ENCODE measurements at places on chromosomes 4 and X.

- DNase-seq = no peak
Observed at GRCh38 chr4:164639001-164639400, 114.9 kb upstream of the SMIM31 start.

GRCh38 chr4:110632506-110633357 lies 9.9 kb upstream of the PITX2 start:
- no peak for DNase-seq

GRCh38 chr4:140344621-140345020 lies 28.8 kb upstream of the SCOC start:
- DNase-seq = no peak

DNA sequence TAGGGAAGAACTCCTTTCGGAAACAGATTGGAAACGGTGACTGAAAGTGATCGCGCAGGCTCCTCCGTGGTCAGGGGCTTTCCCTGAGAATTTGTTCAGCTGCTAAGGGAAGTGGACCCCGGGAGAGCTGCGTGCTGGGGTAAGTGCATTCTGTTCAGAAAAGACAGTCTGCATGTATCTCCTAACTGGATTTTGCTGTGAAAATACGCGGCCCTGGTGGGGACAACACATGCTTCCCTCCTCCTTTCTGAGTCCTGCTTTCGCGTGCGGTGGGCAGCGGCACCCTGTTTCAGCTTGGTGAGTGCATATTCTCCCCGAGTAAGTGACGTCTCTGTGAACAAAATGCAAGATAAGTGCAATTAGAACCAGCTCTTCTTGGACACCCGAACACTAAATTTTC lies 195.6 kb downstream of the STIM2 start:
- no peak for DNase-seq

- DNase-seq = no peak
Observed at GRCh38 chr4:119587796-119588195, 40.8 kb downstream of the PDE5A start.

DNA sequence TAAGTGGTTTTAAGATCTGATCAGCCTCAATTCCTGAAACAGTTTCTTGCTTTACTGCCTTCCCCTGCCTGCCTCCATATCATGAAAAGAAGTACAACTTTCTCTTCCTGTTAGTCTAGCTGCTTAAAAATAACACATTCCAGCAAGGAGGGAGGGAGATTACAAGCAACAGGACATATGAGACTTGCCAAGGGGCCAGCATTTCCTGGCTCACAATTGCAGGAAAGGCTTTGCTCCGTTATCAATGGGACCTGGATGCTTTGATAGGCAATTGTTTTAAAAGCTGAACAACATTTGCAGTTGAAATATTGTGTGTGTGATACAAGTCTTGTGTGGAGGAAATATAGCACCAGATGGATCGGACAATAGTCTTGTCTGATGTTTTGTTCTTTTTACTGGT lies 425.0 kb downstream of the FAT4 start:
- DNase-seq = no peak

DNA sequence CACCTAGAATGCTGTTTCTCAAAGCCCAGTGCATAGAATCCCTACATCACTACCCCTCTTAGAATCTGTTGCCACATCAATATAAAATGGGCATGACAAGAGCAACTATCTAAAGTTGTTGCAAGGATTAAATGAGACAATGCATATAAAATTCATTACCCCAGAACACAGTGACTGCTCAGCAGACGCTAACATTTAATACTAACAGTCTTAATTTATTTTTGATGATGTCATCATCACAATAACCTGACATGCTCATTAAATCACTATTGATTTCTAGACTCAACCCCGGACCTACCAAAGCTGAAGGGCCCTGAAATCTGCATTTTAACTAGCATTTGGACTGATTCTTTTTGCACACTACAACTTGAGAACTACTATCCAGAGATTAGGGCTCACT lies 3.9 kb downstream of the ARSJ start:
- no peak for DNase-seq

- DNase-seq = no peak
Observed at GRCh38 chr4:109134921-109135320, 167.5 kb downstream of the COL25A1 start.

DNA sequence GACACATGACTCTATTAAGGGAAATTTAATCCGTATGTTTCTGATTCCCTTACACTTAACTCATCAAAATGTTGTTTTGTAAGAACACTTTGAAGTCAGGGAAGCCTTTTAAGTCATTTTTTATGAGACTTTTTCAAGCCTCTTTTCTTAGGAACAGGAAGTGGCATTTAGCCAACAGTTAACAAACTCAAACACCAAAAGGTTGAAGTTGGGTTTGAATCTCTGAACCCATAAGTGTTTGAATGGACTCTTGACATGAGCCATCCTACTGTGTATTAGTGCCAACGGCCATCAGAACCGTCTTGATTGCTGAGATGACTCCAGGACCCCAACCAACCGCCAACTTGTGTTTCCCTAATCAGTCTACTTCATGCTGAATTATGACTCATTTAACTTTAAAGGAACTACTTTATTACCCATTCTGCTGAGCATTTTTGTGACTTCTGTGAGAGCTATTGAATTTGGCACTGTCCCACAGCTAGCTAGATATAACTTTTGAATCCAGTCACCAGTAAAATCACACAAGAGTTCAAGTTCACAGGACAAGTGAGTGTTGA lies 209.1 kb upstream of the FAT1 start:
- DNase-seq = no peak

DNA sequence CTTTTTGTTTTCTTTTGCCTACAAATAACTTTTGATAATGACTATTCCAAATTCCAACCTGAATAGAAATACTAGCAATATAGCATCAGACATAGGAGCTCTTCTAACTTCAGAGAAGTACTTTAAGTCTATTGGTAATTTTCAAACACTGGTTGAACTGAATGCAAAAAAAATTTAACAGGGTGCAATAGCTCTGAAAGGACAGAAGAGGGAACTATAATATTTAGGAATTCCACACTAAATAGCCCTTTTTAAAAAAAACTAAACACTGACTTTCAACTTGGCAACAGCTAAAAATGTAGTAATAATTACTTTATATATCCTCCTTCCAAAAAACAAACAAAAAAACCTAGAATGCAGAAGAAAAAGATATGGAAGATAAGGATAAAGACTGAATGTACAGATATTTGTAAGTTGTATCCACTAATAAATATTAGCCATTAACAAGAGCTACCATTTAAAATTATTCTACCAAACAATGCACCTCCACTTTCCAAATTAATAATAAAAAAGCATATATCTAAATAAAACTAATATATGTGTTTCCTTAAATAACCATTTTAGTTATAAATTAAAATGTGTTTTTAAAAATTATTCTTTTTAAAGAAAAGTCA lies 81.4 kb downstream of the FBXW7 start:
- DNase-seq = no peak

DNA sequence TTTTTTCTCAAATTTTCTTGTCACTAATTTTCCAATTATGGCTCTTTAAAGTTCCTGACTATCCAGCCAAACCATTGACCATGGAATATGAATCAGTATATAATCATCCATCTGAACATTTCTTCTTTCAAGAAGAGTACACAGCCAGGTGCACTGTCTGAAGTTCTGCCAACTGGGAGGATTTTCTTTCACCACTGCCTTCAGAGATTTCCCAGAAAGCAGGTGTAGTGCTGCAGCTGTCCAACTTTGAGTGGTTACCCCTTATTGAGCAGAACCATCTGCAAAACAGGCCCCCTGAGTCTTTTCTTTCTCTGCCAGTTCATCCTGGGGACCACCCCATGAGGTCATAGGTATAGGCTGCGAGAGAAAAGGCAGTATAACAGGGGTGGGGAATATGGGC lies 1213.2 kb downstream of the RAPGEF2 start:
- no peak for DNase-seq

GRCh38 chr4:139241784-139242151 lies 38.3 kb downstream of the MGARP start:
- no peak for DNase-seq

DNA sequence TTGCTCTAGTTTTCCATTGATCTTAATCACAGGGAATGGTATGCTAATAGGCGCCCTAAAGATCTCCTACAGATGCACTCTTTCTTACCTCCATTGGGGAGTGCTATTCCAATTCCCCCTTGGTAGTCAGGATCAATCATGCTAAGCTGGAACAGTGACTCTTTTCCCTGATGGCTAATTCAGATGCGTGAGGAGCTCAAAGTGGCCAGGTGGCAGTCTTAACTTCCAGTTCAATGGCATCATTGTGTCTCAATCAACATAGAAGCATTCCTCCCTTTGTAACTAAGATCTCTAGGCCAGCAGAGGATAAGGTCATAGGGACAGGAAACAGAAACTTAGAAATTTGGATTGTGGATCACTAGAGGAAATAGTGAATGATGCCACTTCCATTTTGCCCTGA lies 216.8 kb downstream of the GRID2 start:
- no peak for DNase-seq

- no peak for DNase-seq
Observed at GRCh38 chr4:155207534-155208257, 740 bp upstream of the NPY2R start.

DNA sequence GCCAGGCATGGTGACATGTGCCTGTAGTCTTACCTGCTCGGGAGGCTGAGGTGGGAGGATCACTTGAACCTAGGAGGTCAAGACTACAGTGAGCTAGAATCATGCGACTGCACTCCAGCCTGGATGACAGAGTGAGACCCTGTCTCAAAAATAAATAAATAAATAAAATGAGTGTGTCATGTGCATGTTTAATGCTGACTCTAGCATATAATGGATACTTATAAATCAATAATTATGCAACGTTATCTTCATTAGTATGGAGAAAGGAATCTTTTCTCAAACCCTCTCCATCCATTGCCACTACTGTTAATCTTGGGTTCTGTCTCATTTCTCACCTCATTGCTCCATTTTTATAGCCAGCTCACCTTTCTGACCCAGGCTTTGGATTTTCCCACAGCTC lies 189.5 kb upstream of the RPL34 start:
- DNase-seq = no peak

DNA sequence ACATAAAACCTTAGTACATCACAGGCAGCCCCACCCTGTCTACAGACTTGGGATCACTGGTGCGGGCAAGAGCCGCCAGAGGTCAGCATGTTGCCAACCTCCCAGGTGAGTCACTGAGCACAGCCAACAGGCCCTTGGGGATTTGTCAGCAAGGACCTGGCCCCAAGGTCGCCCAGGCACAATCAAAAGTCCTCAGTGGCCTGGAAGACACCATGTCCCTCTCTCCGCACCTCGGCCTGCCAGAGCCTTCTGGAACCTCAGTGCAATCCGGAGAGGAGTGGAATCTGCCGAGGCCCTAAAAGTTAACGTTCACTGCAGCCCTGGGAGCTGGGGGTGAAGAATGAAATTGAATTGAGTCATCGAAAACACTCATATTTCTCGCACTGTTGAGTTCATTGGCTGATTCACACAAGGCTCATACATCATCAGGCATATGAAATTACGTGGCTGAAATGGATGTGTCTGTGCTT lies 74.3 kb downstream of the WFS1 start:
- no peak for DNase-seq

DNA sequence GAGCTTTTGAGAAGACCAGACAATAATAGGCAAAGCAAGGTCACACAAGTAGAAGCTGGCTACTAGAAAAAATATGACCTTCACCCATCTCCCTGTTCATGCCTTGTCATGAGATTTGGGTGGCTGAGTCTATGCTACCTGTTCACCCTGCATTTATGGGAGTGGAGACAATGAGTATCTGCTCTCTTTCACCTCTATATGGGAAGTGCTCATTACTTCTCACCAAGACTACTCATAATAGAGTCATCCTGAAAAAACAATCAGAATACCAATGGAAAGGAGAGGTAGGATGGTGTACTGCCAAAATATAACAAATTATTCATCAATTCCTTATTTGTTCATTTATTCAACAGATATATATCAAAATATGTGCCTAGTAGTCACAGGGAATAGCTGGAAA lies 921.8 kb upstream of the INTU start:
- DNase-seq = no peak

DNA sequence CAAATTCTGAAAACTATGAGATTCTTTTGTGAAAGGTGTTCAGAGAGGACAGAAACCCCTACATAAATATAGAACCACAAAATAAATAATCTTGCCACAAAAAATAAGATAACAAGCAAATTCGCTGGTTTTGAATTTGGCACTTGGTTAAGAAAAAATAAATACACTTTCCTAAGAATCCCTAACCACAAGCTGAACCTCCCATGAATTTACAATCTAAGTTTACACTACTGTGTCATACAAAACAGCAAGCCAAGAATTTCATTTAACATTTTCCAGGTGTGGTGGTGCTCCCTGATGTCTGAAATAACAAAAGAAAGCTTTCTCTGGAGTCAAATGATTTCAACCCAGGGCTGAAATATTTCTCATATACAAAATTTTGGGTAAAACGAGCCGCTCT lies 121.0 kb downstream of the KCNIP4 start:
- no peak for DNase-seq

DNA sequence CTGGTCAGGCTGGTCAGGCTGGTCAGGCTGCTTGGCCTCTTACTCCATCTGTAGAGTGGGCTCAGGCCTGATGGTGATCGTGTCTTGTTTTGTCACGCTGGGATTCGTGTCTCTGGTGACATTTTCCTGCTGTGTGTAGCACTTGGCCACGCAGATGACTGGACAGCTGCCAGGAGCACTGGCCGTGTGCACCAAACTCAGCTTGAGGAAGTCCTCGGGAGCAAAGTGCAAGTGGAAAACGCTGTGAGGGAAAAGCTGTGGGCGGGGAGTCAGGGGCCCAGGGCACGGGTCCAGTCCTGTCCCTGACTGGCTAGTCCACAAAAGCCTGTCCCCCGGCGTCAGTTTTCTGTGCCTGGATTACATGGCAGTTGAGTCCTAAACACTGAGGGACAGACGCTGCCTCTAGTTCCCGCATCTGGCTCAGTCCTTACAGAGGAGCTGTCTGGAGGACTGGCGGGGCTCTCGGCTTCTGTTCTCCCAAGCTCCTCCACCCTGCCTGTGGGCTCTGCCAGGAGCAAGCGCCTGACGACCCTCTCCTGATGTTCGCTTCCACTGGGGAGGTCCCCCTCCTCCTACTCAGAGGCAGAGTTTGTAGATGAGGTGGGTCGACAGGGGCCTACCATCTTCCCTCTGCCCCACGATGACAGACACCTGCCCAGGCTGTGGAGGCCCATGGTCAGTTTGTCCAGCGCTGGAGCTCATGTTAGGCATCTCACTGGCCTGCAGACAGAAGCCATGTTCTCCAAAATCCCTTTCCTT lies 35.9 kb upstream of the GRPEL1 start:
- DNase-seq = no peak

DNA sequence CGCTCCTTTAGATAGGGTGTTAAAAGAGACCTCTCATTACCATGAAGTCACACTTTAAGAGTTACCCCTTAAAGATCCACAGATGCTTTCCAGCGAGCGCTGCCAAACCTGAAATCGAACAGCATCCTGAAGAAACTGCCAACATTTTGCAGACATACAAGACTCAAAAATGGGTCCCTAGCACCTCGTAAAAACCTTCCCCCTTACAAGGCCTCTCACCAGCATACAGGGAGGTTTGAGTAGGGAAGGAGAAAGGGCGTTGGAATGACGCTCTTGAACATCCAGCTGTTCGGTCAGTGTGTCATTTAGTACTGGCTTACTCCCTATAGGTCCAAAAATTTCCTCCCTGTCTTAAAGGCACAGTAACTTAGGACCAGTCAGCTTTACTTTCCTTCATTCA lies 45.3 kb upstream of the PGRMC1 start:
- no peak for DNase-seq

GRCh38 chr4:182325848-182326255 lies 82.7 kb downstream of the TENM3 start:
- no peak for DNase-seq

Measured in T-helper 17 cell (primary cell).